ENCODE measurements at places on chromosomes 1 and 21.

GRCh38 chr1:116981521-116982037 is 20.0 kb upstream of the CD101 start:
- DNase-seq, result no peak

DNA sequence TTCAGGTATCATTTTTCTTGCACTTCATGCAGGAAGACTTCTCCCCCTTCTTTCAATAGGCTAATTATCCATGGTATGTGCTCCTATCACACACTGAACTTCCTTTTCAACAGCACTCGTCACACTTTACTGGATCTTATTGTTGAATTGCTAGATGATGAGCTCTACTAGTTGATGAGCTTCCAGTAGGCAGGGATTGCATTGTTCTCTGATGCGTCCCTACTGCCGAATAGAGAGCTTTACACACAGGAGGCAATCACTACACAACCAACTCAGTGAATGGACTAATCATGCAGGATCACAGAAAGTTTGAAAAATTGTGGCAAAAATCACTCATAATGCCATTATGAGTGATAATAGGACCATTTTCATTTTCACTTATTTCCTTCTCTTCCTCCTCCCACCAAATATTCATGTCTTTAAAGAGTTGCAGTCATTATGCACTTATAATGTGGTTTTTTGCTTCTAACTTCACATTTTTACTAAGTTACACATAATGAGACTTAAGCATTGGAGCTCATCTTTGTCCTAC is 128.1 kb upstream of the ZNF648 start:
- DNase-seq, result no peak

GRCh38 chr1:56548571-56548970 is 30.8 kb downstream of the PLPP3 start:
- no peak for DNase-seq

- DNase-seq, result no peak
These were observed 253.1 kb upstream of the DUSP10 start for GRCh38 chr1:221994939-221995338.
